ENCODE measurements at places on chromosomes 6 and 20.

DNA sequence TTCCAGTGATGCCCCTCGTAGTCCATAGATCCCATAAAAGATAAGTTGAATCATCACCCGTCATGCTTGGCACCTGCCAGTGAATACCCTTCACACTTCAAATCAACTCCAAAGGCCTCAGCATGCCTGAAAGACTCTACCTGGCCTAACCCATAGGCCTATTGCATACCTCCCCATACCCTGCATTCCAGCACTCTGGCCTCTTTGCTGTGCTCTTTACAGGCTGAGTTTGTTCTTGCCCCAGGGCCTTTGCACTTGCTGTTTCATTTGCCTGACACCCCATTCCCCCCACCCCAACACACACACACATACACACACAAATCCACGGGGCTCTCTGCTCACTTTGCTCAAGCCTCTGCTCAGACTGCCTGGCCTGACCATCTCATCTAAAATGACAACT lies 3.0 kb upstream of the GFOD1 start:
- no peak for DNase-seq

DNA sequence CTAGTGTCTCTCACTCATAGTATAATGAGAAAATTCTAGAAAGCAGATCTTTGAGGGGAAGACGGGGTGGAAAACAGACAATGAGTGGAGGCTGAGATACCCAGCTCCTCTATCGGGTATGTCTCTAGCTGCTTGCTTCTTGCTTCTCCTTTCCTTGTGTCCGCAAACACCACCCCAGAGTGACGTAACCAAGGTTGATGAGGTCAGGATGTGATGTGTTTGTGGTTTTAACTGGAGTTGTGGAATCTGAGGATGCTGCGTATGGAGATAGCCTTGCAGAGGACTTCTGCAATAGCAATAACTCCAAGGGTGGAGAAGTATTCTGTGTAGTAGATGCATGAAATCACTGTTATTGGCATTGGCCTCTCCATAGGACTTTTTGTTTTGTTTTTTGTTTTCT lies 132.7 kb upstream of the IFNGR1 start:
- peak; percentile 40 for DNase-seq

DNA sequence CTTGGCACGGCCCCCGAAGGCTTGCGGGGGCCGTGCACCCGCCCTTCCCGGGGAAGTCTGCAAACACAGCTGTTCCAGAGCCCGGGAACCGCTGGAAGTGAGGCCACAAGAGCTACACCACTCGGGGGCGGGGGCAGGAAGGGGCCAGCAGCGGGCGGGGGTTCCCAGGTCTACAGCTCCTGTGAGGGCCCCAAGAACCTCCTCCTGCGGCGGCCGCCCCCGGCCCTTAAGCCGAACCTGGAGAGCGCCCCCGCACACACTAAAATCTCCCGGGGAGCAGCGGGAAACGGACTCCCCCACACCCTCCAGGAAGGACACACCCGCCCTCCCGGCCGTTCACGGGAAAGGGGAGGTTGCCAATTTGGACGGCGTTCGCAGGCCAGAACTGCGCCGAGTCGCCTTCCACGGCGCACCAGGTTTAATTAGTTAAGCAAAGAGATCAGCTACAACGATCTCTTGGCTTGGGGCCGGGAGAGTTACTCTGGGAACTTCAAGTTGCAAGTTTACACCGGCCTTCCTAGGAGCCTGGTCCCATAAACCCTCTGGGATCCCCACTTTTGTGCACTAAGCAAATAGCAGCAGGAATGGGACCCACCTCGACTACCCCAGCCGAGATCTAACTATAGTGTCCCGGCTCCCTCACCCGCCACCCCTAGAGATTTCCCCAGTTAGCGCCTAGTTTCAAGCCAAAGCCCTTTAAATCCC lies 1.7 kb downstream of the JAG1 start:
- no peak for DNase-seq

GRCh38 chr6:150527100-150527499 lies 72.6 kb upstream of the PLEKHG1 start:
- DNase-seq = no peak

DNA sequence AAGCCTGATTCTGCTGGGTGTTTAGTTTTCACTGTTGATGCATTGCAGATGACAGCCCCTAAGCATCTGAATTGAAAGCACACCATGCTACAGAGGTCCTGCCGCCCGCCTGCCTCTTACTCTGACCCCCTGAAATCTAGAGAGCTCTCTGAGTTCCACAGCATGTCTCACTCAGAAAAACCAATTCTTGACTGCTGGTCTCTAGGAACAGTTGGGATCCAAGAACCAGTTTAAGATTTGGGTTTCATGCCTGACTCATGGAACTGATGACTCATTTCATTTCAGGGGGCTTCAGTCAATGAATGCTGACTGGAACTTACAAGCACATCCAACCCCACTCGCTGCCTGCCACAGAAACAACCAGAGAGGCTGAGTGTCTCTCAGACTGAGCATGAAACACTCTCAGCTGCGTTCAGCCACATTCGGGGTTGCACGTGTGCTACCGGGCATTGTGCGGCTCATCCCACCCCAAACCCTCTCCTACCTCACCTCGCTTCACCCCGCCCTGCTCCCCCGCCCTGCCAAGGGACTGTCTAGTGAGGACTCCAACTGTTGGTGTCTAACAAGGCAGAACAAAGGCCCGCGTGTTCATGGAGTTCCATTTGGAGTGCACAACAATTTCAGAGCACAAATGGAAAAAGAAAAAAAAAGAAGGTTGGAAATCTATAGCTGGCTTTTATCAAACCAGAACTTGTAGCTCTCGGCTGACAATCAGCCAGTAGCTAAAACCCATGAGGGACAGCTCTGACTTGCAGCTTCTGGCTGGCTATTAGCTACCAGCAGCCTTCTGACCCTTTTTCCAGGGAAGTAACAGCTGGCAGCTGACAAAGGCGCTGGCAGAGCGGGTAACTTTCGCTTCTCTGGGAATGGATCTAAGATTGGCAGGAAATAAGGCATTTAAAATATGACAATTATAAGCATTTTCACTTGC lies 20.0 kb upstream of the TRAF3IP2 start:
- no peak for DNase-seq

DNA sequence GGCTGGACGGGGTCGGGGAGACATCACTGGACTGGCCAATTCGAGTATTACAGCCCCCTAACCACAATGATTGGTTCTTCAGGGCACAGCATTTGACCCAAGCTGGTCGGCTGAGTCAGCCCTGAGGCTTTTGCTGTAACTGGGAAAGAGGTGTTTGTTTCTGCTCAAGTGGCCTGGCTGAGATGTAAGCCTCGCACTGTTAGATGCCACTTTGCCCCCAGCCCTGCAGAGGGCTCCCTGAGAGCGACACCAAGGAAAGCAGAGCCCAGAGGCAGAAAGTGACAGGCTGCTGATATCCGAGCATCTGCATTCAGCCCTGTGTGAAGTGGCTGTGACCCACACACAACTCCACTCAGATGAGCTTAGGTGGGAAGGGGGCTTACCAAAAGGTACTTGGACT lies 19.4 kb downstream of the ERGIC3 start:
- peak; percentile 78 for DNase-seq

DNA sequence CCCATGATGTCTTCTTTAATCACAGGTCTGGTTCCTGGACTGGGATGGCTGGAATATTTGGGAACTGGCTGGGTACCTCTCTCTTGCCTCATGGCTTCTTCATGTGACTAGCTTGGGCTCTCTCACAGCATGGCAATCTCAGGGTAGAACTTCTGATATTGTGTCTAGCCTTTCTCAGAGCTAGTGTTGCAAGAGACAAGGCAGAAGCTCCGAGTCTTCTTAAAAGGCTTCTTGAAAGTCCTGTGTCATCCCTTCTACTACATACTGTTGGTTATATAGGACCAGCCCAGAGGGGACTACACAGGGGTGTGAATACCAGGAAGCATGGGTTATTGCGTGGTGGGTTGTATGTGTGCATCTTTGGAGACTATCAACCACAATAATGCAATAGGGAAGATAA lies 23.3 kb downstream of the BCAS1 start:
- DNase-seq = no peak

- no peak for DNase-seq
Measured at GRCh38 chr6:35519313-35520015, 6.8 kb upstream of the TULP1 start.

GRCh38 chr6:14488180-14488579 lies 370.6 kb downstream of the CD83 start:
- no peak for DNase-seq

DNA sequence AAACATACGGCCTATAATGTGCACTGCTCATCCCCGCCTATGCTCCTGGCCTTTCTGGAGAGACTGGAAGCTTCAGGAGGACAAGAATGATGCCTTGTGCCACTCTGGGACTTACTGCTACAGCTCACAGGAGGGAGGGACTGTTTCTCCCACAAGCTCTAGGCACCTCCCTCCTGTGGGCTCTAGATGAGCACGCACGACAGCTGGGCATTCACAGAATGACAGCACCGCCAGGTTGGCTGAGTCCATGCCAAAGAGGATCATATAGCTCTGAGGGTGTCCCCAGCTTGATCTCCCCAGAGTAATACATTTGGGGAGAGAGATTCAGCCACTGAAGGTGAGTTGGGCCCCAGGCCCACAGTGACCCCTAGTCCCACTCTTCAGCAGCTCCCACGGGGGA lies 10.1 kb upstream of the PGC start:
- DNase-seq = no peak

DNA sequence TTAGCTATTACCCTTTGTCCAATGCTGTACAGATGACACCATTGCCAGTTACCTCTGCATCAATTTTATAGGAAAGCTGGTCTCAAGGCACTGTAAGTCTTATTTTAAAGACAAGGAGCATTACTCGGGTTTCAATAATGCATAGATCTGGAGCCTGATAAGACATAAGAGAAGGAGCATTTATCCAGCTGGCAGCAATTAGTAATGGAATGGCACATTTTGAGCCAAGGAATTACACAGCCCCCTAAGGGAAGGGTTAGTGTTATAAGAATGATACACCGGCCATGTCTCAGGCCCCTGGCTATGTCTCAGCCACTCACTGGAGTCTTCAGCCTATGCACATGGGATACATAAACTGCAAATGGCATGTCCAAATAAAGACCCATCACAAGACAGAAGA lies 23.1 kb upstream of the TMEM242 start:
- DNase-seq = no peak

DNA sequence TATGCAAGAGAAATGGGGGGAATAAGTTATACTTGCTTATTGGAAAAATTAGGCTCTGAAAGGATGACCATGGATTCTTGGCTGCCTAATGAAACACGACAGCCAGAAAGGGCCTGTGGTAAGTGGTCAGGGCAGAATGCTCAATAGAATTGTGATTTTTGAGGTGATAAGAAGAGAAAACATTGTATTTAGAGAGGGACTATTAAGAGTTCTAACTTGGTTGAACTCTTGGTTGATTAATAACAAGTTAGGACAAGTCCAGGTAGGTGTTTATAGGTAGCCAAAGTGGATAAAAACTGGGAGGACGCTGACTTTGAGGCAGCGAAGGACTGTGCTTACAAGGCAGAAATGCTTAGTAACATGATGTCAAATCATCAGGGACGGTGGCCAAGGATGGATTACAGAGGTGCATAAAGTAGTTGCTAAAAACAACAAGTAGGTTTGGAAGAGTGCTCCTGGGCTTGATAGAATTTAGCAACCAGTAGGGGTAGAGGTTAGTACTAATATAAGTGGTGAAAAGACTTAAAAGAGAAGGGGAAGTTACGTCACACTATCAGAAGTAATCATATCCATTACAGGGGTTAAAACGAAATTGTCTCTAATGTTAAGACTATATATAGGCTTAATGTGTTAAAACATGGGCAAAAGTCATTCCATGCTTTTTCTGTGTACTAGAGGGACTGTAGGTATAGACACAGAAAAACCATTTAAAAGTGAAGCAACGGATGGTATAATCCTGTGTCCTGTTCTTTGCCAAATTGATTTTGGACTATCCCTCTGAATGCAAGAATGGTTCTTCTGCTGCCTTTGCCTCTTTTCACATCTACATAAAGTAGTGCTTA lies 98.6 kb downstream of the EYA4 start:
- no peak for DNase-seq

DNA sequence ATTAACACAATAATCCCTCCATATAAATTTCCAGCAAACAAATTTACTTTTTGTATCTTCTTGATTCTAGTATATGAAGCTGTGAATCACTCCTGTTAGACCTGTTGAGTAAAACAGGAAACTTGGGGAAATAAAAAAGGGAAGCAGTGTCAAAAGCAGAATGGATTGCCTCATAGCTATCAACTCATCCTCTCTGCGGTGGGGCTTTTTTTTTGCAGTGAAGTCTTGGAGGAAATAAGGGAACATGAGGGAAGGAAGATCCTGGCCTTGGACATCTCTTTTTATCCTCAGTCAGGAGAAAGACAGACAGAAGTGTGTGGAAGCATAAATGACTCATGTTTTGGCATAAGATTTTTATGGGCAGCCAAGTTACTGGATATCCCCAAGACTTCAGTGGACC lies 332.5 kb downstream of the TFAP2A start:
- DNase-seq = no peak

GRCh38 chr6:35642471-35643161 lies 46.1 kb downstream of the FKBP5 start:
- DNase-seq = no peak

GRCh38 chr20:23059846-23060245 lies 10.4 kb upstream of the THBD start:
- DNase-seq = no peak

DNA sequence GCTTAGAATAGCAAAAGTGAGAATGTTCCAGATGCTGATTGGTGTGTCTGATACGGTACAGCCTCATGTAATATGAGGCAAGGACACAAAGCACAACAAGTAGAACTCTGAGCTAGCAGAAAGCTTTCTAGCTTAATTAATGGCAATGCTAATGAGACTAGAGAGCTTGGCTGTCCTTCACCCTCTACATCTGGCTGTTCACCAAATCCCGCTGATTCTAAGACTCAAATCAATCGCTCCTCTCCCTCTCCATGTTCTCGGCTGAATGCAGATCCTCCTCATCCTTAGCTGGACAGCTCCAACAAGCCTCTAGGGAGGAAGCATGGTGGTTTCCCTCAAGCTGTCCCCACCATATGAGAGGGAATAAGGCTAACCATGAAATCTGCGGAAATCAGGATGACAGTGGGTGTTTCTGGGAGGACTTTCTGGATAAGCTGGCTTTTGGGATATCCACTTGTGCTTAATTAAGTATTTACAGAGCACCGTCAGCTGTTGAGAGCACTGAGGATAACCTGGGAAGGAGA lies 128.9 kb downstream of the FOXC1 start:
- DNase-seq = no peak

GRCh38 chr6:137570393-137570792 lies 76.2 kb upstream of the OLIG3 start:
- DNase-seq = no peak

- DNase-seq = no peak
Measured at GRCh38 chr6:166351715-166352285, 9.5 kb upstream of the SFT2D1 start.

DNA sequence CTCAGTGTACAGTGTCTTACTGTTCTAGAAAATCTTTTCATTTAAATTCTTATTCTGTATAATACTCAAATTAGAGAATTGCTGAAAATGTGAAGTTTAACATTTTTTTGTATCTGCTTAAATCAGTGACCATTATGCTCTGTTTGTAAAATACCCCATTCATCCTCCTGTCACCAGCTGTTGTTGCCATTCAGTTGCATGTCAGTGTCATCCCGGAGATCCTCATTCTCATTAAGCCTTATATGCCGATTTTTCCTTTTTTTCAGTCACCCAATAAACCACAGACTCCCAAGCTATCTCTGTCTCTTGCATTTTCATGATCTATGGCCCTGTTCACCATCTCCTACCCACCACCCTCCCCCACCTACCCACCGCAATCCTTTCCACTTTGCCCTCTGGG lies 20.4 kb downstream of the GTF2H5 start:
- no peak for DNase-seq

GRCh38 chr6:50722829-50723554 lies 9.7 kb downstream of the TFAP2D start:
- no peak for DNase-seq

- DNase-seq = peak; percentile 37
Measured at GRCh38 chr20:59042151-59042795, at the start of gene PRELID3B. PRELID3B (minus strand) TSS chr20:59042786; CDS start chr20:59042730, 56 bp downstream.
